ENCODE measurements at places on chromosomes 2 and 18.

DNA sequence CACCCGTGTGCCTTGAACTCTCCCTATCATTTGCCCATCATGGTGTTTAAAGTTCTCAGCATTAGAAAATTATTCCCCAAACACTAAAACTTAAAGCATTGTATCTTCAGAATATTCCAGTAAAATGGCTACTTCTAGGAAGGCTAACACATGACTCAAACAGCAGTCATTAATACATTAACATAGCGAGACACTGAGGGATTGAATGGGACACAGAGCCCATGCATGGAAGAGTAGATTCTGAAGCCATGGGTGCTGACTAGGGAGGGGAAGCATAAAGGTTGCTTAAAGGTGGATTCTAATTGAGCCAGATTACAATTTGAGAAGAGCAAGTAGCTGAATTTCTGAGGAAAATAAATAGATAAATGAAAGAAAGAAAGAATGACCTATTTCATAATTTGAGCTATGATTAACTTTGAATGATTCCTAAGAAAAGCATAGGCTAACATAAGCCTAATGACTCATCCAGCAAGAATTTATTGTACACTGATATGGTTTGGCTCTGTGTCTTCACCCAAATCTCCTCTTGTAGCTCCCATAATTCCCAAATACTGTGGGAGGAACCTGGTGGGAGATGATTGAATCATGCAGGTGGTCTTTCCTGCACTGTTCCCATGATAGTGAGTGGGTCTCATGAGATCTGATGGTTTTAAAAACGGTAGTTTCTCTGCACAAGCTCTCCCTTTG is 79.8 kb upstream of the PIK3C3 start:
- peak; percentile 68 for DNase-seq

DNA sequence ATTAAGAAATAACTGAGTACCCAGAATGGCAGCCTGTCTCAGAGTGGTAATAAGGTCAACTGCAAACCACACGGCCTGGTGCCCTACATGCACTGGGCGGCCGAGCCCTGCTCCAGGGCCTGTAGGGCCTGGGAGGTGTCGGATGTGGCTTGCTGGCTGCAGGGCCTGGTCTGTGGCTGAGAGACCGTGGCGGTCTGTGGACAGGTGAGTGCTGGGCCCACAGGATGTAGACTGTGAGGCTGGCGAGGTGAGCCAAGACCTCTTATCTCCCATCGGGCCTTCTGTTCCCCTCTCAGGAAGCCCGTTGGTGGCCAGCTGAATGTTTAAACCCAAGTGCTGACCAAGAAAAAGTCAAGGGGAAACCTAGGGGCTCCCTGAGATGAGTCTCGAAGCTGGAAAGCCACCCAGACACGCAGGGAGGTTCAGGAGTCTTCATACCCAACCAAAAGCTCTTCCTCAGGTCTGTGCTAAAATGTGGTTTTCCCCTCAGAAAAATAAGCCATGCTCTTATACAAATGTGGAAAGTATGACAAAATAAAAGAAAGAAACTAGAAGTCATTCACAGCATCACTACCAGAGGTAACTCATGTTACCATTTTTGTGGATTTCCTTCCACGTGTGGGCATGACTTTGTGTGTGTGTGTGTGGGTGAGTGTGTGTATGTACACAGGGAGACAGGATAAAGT is 47.7 kb upstream of the CTDP1 start:
- DNase-seq: no peak

DNA sequence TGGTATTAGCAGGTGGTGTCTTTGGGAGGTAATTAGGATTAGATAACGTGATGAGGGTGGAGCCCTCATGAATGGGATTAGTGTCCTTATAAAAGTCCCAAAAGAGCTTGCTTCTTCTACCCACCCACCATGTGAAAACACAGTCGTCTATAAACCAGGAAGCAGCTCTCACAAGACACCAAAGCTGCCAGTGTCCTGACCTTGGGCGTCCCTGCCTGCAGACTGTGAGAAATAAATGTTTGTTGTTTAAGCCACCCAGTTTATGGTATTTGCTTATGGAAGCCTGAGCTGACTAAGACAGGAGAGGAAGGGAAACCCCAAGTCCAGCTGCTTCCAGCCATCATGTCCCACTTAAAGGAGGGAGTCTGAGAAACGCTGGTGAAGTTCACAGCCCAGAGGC is 13.6 kb downstream of the ADI1 start:
- DNase-seq: no peak

GRCh38 chr2:69017080-69017479 is 4.1 kb downstream of the ANTXR1 start:
- peak; percentile 26 for DNase-seq

DNA sequence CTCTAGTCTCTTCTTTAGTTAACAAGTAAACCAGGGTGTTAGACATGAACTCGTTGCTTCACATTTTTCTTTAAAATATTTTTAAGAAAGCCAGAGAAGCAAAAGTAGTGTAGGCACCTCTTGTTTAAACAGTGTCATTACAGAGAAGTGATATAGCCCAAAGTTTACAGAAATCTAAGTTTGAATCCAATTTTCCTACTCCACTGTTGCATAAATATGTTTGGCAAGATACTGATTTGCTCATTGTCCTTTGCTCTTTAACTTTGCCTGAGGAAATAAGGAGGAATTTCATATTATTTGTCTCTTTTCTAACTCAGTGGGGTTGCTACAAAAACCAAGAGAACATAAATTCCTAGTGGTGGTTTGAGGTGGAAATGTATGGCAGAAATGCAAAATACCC is 81.1 kb downstream of the PAX3 start:
- DNase-seq: no peak

- no peak for DNase-seq
Measured at GRCh38 chr18:73901566-73901965, 246.1 kb downstream of the FBXO15 start.

DNA sequence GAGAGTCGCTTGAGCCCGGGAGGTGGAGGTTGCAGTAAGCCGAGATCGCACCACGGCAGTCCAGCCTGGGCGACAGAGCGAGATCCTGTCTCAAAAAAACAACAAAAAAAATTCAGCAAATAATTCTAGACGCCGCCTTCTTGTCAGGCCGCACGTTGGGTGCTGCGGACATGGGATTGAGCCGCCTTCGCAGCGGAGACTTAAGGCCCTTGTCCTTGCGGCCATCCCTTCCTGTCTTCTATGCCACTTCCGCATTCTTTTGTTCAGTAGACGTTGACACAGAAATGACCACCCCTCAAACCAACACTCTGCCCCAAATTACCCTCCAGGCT is 15.8 kb downstream of the PTPN18 start:
- DNase-seq: no peak

Data from NCI-H226 (cell line).